ENCODE measurements at places on chromosomes 3 and 15.

GRCh38 chr3:147654827-147655226 lies 245.7 kb downstream of the ZIC1 start:
- no peak for DNase-seq

- DNase-seq = peak; percentile 86
Observed at GRCh38 chr15:45634432-45635190, at the start of gene SQOR. TSS of gene SQOR (plus strand) at chr15:45635029. CDS start at chr15:45658924, 23,895 bp downstream.

DNA sequence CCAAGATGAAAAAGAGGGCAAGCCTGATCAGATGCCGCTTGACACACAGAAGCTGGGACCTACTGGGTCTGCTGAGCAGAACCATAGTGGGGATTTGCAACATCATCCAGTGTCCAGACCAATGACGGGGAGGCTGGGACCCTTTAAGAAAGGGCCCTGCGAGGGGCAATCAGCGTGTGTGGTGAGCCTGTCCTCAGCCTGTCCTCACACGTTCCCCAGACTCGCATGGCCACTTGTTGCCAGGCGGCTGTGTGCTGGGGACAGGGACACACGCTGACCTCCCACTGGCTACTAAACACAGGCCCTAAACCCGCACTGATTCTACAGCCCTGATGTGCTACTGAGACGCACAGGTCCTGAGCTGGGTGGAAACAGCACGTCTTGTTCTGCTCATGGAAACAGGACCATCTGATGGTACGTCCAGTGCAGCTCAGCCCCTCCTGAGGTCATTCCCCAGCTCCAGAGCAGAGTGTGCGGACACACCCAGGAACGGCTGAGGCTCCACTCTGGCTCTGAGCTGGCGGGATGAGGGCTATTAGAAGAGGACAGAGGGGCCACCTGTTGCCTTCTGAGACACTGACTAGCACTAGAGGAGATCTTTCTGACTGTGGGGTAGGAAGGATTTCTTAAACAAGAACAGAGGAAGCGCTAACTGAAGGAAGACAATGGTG lies 24.4 kb downstream of the PCSK6 start:
- DNase-seq = no peak

GRCh38 chr3:104849070-104849469 lies 517.6 kb upstream of the ALCAM start:
- DNase-seq = no peak

- DNase-seq = peak; percentile 25
Observed at GRCh38 chr3:43071313-43071893, 34.5 kb downstream of the POMGNT2 start.

DNA sequence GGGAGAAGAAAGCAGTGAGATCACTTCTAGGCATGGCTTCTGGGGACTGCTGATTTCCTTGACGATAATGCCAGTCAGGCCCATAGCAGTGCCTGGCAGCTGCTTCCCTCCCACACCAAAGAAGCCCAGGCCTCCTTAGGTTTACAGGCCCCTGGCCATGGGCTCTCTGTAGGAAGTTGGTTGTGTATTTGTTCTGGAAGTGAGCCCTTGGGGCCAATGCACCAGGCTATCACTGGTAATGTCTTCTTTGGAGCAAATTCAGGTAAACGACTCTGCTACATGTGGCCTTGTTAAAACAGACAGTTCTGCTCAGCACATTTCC lies 89.3 kb downstream of the CCNL1 start:
- no peak for DNase-seq

DNA sequence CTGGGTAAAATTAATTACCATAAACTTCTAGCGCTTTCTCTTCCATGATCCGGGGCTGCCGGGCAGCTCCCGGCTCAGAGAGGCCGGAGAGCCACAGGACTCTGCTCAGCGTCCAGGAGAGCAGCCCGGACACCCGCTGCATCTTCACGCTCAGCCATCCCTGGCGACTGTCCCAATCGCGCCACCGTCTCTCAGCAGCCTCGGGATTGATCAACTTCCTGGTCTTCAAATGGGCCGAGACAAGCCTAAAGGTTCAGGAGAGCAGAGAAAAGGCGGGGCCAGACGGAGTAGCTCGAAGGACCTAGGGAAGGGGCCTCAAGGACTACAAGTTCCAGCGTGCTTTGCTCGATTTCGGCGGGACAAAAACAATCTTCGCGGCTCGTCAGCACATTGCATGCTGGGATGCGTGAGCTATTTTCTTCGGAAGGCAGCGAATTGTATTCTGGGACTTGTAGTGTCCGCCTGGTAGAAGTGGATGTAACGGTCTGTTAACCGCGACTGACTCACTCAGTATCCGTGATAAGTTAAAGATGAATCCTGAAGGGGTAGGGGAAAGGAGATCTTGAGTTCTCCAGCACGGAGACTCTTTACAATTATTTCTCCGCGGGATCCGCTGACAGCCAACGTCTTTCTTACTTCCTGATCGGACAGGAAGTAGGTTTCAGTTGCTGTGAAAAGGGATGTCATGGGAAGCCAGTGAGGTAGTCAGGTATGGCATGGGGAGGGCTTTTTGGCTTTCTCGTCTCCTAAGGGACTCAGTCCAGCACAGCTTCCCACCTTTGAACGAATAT lies at the start of gene CIAO2A:
Gene CIAO2A (minus strand): TSS at position 212 of the 791 bp plus-strand sequence. CDS start 70 bp downstream, at position 142.
- DNase-seq = peak; percentile 97

GRCh38 chr15:85440451-85440850 lies 60.0 kb downstream of the AKAP13 start:
- DNase-seq = no peak

- DNase-seq = no peak
Observed at GRCh38 chr3:83039422-83039821, 1278.0 kb upstream of the GBE1 start.

DNA sequence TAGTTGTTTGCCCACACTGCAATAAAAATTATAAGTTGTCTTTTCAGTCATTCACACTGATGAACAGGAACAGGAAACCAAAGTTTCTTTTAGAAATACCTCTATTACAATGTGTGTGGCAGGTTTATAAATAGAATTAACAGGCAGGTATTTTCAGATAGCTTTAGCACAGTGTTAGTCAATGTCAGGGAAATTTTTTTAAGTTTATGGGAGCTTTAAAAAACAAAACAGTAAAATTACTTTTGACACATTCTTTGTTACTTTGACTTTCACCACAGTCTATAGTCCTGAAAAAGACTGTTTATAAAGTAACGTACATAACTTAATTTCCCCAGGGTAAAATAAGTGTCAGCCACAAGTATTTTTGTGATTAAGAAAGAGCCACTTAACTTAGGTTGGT lies 38.1 kb downstream of the SERPINI1 start:
- DNase-seq = no peak

DNA sequence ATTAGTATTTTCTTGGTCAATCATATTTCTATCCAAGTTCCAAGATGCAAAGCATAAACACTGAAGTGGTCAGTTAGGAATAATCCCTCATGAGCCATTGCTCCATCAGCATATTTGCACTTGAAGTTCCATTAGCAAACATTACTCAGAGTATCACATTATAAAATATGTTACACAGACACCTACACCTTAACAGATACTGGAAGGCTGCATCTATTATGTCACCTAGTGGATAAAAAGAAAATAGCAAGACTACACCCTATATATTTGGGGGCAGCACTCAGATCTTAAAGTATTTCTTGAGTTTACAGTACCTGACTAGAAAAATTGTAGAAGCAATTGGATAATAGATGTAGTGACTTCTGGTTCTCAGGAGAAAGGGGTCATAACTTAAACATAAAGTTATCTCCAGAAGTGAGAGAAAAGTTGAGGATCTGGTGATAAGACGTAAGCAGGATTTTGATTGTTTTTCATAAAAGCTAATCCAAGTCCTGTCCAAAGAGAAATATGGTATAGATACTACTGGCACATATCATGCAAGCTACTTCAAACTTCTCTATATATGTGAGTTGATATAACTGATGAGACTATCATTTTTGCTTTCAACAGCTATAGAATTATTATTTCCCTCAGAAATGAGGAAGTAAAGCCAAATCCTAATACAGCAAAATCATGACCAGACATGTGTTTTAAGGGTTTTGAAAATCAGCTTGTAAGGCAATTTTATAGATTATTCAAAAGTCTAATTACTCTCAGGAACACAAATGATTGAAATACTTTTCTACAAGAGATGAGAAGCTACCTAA lies 422.2 kb downstream of the GBE1 start:
- DNase-seq = no peak

GRCh38 chr15:41853831-41854230 lies 15.2 kb downstream of the PLA2G4B start:
- DNase-seq = no peak

GRCh38 chr3:171358181-171358880 lies 101.9 kb downstream of the TNIK start:
- DNase-seq = no peak

Measured in ureter (tissue), 1 donor.